Right hindlimb (tissue), 1 donor: ENCODE measurements at places on chromosomes 6 and 20.

DNA sequence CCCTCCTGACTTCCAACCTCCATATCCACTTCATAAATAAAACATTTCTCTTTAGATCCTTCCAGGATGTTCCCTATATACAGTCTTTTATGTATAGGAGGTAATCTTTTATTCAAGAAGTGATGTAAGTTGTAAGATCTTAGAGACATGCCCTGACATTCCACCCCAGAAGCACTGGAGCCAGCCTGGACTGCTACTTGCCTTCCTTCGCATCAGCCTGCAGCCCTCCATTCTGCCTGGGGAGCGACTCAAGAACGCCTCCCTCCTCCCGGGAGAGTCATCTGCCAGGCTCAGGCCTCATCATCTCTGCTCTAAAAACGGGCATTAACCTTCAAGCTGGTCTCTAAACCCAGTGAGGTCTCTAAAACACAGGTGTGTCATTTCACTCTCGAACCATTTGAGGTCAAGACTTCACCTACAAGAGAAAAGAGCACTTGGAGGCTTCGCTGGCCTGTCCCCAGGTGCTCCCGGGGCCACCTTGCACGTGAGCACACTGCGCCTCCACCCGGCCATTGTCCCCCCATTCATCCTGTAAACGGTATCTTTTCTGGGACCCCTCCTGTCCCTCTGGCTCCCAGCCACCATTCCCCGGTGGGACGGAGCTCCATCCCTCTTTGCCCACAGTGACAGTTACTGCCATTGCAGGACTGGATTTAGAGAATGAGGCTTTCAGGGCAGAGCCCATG lies 107.5 kb upstream of the PDE10A start:
- no peak for DNase-seq

- no peak for DNase-seq
Observed at GRCh38 chr6:81763051-81763450, 10.6 kb upstream of the TENT5A start.

GRCh38 chr6:126077810-126078776 lies 91.8 kb downstream of the TRMT11 start:
- DNase-seq, result no peak

DNA sequence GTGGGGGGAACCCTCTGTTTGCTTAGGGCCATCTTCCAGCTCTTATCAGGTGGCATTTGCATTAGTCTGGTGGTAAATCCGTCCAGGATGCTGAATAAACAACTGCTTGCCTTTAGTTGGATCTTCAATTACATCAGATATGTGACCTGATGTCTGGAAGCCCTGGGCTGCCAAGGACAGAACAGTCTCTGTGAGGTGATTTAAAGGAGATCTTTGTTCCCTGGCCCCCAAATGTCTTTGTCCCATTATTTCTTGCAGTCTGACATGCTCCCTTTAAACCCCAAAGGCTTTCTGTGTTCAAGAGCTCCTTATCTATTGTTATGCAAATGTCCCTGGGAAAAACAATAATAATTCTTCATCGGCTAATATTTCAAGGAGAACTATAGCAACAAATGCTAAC lies 84.6 kb upstream of the SPTLC3 start:
- DNase-seq, result no peak

GRCh38 chr6:170232186-170233002 lies 58.5 kb downstream of the DLL1 start:
- no peak for DNase-seq

DNA sequence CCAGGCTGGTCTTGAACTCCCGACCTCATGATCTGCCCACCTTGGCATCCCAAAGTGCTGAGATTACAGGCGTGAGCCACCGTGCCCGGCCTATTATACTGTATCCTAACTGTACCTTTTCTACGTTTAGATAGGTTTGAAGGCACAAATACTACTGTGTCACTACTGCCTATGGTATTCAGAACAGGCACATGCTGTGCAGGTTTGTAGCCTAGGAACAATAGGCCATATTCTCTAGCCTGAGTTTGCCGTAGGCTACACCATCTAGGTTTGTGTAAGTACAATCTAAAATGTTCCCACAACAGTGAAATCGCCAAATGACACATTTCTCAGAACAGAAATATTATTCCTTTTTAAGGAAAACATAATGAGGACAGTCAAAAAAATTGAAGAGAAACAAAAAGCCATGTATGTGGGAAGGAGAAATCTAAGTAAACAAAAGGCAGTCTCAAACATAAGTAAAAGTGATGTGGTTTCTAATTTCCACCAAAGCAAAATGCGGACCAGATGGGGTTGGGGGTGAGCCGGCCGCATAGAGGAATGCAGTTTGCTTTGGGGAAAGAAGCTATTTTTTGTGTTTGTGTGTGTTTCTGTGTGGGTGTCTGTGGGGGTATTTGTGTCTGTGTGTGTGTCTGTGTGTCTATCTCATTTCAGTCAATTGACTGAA lies 192.6 kb upstream of the SALL4 start:
- peak; percentile 47 for DNase-seq

DNA sequence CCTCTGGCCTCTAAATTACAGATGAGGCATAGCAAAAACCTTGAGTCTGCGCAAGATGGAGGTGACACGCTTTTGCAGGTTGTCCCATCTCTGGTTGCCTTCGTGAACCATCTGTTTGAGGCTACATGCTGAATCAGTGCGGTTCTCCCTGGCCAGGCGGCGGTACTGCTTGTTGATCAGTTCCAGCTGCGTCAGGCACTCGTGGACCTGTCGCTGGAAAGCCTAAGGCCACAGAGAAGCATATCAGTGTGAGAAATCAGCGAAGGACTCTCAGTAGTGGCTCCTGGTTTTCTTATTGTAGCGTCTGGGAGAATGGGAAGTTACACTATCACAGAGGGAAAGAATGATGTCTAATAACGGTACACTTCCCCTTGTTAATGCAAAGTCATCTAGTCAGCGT lies 344.4 kb downstream of the ESR1 start:
- no peak for DNase-seq

DNA sequence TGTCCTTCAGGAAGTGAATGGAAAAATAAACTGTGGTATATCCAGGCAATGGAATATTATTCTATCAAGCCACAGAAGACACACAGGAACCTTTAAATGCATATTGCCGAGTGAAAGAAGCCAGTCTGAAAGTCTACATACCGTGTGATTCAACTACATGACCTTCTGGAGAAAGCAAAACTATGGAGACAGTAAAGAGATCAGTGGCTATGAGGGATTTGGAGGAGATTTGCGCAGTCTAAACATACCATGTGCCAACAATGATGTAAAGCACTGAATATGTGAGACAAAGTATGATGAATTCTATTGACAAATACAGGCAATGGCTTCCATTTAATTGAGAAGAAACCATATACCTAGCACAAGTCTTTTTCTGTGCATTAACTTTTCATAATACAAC lies 518.3 kb upstream of the ZNF337 start:
- no peak for DNase-seq

- DNase-seq, result no peak
Observed at GRCh38 chr6:134925800-134926199, 24.1 kb downstream of the ALDH8A1 start.

GRCh38 chr6:131101911-131102680 lies 33.2 kb upstream of the AKAP7 start:
- DNase-seq, result no peak

GRCh38 chr6:35151466-35151865 lies 10.3 kb upstream of the TCP11 start:
- no peak for DNase-seq

DNA sequence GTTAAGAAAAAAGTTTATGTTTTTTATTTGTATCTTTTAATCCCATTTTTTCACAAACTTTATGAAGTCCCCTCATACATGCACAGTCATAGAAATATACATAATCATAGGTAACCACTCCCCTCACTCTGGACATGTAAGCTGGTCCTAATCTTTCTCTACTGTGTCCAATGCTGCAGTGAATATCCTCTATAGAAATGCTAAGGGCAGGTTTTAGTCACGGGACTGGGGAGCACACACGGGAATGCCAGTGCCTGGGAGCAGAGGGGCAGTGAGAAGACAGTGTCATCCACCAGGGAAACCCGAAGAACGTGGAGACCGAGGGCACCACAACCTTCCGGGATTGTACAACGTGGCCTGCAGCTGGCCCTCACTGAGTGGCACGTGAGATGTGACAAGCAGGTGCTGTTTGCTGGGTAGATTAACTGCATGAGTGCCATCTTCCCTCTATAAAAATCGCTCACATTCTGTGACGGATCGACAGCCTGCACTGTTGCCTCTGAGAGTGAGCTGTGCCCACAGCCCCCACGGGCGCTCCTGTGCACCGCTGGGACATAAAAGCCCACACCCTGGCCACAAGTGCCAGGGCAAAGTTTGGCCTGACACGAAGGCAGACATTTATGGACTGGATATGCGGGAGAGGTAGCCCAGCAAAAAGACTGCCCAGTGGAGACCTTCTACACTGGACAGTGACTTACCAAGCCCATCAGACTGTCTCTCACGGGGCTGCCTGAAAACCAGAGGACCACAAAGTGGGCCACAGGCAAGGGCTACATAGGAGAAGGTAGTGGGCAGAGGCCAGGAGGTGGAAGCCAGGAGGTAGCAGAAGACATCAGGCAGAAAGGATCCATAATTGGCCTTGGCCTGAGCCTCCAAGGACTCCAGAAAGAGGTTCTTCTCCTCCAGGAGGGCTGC lies 63.2 kb downstream of the FGD2 start:
- DNase-seq, result no peak

DNA sequence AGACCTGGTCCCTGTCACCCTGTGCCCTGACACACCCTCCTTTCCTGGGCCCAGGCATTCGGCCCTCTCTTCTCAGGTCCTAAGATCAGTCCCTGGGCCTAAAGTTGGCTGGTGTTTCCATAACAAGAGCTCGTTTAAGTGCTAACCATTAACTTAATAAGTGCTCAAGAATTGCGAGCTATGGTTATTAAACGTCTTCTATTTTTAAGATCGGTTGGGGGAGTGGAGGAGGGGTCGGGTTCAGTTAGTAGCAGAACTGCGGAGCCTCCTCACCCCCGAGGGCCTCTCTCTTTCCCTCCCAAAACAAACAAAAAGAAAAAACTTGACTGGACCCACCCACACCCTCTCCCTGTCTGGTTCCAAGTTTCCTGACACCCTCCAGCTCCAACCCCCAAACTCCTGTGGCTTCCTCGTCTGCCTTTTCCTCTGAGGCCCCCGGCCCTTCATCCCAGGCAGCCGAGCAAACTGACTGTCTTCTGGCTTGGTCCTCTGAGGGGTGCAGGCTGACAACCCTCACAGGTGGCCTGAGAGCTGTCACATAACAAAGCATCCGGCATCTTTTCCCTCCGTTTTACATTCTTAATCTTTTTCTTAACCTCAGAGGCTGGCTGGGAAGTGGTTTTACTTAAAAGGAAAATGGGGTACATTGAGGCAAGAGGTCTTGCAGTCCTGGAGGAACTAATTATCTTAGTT lies 2.0 kb downstream of the STK35 start:
- DNase-seq, result peak; percentile 25

DNA sequence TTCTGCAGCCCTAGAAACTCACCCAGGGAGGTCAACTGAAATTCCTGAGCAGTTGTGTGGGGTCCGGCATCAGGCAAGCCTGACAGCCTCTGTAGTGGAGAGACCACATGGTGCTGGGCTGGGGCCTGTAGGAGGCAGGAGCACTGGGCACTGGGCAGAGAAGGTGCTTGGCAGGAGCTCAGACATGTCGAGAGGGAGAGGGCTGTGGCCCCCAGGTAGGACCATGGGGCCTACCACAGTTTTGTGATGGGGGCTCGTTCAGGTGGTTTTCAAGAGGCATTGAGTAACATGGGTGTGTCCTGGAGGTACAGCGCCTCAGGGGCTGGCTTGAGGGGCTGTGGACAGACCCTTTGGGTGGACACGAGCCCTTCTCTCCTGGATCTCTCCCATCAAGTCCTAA lies 15.9 kb downstream of the SLC22A23 start:
- DNase-seq, result no peak

GRCh38 chr20:33983371-33983770 lies 10.3 kb upstream of the RALY start:
- no peak for DNase-seq

DNA sequence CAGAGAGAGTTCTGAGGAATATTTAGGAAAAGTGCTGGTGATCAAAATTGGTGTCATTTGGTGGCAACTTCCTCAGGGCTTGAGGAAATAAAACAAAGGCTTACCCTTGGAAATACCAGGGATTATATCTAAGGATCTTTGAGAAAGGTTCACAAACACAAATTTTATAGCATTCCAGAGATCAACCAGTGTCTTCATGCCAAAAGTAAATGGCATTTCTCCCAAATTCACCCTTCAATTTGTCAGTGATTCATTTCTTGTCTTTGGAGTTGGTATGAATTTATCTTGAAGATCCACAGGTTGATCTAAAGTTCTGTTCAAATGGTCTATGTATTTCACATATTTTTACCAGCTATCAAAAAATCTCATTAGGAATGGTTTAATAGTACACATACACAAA lies 181.5 kb downstream of the FUT9 start:
- no peak for DNase-seq

- no peak for DNase-seq
Observed at GRCh38 chr6:5112066-5112799, 27.1 kb downstream of the PPP1R3G start.

DNA sequence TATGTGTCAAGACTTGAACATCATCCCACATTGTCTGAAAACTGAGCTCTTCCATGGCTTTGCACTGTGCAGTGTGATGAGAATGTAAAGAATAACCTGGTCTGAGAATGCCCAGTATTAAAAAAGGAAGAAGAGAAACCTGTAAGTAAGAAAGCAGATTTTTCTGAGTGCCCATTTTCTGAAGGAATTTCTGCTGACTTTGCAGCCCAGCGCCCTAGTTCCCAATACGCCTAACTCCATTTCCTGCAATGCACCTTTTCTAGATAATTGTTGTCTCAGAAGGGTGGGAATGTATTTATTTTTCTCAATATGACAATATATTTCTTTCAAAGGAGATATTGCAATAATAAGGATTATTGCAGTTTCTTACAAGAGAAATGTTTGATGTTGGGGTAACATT lies 231.5 kb downstream of the HAO1 start:
- no peak for DNase-seq

DNA sequence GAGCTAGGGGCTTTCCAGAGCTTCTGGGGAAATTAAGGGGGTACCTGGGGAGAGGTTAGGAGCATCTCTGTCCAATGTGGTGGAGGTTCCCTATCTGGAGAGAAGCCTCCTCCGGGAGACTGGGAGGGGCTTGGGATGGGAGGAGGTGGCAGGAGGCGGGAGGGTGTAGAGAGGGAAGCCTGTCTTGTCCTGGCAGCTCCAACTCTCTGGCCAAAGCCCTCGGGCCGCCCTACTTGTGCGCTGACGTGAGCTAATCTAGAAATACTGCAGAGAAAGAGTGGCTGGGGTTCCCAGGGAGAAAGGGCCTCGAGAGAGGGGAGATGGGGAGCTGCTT lies 1.6 kb upstream of the SLC32A1 start:
- no peak for DNase-seq

- no peak for DNase-seq
Observed at GRCh38 chr6:71347119-71347518, 58.5 kb downstream of the OGFRL1 start.
